ENCODE measurements at places on chromosomes 7 and 10.

- no peak for DNase-seq
Measured at GRCh38 chr7:2684501-2684900, 3.5 kb upstream of the AMZ1 start.

DNA sequence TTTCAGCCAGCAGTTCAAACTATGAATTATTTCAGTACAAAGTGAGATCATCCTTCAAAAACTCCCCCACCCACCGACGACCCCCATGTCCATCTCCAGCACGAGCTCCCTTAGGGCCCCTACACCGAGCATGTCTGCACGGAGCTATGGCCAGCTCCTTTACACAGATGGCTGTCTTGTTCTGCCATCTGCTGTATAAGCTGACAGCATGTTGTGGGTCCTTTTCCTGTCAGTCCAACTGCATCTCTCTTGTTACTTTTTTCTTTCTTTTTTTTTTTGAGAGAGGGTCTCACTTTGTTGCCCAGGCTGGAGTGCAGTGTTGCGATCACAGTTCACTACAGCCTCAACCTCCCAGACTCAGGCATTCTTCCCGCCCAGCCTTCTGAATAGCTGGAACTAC, 21.6 kb downstream of the NPC1L1 start:
- DNase-seq = no peak

DNA sequence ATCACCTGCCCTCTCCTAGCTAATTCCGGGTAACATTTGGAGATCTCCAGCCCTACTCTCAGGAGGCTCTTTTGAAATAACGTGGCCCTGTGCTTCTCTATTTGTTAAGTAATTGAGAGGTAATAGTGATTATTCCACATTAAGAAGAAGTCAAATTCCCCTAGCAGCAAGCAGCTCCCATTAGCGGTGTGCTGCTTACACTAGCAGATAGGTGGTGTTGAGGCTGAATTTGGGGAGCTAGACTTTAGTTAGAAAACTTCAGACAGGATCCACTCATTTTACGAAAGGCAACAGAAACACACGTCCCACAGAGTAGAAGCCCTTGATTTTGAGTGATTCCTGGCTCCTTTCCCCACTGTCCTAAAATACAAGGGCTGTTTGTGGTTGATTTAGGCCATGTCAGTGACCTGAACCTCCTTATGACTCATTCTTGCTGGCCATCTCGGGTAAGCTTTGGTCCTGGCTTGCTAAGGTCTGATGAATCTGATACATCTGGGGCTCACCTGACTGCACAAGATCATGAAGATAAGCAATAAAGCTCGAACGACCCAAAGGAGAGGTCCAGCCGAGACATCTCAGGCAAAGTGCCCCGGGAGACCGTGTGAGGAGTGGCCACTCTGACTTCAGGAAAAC, 77.2 kb downstream of the FAM204A start:
- no peak for DNase-seq

- no peak for DNase-seq
Measured at GRCh38 chr10:14548474-14548873, 217.8 kb upstream of the FRMD4A start.

GRCh38 chr7:152596824-152597223, 79.1 kb downstream of the XRCC2 start:
- no peak for DNase-seq

DNA sequence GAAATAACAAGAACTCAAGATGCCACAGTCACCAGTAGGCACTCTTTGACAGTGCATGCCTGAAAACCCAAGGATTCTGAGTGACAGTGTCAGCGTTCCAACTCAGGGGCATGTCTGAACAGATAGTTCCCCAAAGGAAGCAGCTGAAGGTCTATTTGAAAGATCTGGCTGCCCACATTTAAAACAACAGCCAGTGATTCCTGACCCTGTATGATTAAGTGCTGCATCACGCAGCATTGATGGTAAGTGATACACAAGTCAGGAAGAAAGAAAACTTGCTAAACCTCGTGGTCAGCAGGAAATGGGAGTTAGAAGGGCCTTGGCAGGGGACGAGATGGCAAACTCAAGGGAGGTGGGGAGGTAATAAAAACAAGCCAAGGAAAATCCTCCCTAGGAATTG, 1013.1 kb downstream of the TYW1 start:
- DNase-seq = no peak

DNA sequence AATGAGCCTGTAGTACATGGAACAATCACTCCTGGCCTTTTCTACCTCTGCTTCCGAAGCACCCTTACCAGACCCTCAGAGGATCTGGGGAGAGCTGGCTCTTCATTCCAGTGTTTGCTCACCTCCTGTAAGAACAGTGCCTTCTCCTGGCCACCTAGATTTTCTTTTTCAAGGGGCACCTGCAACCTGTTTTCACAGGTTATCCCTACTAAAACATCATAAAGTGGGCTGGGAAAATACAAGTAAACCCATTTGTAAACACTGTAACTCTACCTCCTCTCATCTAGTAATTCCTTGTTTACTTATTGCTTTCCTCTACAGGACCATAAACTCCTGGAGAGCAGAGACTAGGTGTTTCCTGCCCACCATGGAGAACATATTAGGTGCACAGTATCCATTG, 1.1 kb downstream of the PIK3AP1 start:
- no peak for DNase-seq

DNA sequence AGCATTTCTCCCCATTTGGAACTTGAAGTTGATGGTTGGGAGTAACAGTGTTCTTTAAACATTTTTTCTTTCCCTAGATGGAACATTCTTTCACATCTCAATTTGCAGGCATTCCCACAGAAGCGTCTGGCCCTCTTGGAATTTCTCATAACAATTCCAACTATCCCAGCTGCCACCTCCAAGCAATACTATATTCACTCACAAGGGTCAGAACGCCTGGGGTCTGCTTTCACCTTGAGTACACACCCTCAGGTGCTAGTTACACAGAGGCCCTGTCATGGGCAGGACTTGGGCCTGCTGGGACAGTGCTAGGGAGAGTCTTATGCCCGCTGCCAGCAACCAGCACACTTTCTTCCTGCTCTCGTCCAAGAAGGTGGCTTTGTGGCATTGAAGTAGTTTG, 136.5 kb downstream of the JCAD start:
- no peak for DNase-seq

GRCh38 chr7:76047305-76047810, 442 bp downstream of the STYXL1 start:
- DNase-seq = no peak
